ENCODE measurements at places on chromosomes 12 and 14.

GRCh38 chr12:6923003-6923732 is 4.6 kb upstream of the ATN1 start:
- DNase-seq, result no peak

DNA sequence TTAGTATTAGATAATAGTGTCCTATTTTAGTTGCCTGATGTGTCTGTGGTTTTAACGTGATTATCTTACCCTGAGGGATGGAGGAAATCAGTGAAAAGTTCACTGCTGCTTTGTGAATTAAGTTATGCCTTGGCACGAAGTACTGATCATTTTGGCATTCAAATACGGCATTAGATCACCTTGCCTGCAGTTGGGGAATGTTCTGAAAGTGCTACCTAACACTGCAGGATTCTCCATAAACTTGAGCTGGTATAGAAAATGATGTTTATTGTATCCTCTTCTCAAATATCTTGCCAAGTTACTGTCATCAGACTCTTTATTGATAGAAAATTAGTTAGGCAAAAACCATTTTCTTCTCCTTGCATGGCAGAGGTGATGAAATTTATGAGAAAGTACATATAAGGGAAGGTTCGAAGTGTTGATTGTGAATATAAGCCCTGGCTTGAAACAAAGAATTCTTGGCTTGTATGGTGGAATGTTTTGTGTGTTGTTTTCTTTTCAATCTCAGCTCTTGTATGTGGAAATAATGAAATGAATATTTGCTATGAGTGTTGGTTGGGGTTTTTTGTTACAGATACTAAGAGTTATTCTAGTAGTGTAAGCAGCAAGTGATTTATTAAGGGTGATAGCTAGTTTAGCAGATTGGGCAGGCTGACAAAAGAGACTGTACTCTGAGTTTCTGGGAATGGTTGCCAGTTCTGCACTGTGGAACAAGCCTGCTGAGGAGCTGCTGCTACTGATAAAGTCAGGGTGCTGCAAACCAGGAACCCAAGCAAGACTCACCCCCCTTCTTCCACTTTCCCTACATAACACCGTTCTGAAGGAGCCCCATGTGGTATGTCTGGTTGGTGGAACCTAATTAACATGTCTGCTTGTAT is 448.3 kb downstream of the PCNX1 start:
- peak; percentile 1 for DNase-seq

DNA sequence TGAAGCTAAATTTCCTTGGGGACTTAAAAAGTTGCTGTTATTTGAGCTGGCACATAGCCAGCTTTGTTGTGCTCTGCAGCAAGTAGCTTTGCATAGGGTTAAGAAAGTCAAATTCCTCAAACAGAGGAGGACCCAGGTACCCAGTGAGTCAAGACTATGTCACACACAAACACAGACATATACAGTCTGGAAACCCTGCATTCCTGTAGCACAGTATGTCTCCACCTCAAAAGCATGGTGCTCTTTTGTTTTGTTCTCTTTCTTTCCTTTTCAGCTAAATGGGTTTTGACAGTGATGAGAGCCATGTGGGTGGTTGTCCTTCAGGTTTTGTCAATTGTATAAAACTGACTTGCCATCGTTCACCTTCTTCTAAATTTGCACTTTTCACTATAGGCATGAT is 179.6 kb upstream of the DIO2 start:
- DNase-seq, result no peak

- no peak for DNase-seq
Measured at GRCh38 chr12:113469224-113469948, 2.3 kb downstream of the LHX5 start.

DNA sequence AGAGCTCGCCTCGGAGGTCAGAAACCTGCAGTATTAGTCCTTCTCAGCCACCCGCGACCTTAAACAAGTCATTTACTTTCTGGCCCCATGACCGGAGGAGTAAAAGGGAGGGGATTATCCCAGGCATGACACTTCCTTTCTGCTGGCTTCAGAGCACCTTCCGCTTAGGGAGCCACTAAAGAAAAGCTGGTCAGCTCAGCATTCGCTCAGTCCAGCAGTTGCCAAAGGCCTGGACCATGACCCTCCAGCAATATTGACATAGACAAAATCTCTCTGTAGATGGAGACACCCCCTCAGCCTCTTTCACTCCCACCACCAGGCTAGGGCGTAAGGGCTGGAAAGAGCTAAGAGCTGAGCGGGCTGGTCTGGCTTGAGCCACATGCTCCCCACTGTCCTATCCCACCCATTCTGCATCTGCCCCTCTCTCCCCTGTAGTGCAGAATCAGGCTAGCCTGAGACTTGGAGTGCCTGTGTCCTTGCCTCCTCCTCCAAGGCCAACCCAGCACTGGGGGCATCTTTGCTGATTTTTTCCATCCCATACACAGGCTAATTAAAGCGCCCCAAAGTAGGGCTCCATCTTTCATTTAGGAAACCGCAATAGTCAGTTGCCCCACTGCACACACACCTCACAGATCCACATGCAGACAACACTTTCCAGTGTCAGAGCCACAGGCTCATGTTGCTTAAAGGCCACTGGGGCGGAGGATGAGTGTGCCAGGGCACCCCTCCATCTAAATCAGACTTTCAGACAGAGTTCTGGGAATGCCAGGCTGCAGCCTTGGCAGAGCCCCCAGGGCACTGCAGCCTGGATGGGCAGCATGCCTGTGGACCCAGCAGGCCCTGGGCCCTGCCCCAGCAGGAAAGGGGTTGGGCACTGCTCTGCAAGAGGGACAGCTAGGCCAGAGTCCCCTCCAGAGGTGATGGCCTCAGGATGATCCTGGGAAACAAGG is 4.0 kb upstream of the CPNE6 start:
- no peak for DNase-seq

DNA sequence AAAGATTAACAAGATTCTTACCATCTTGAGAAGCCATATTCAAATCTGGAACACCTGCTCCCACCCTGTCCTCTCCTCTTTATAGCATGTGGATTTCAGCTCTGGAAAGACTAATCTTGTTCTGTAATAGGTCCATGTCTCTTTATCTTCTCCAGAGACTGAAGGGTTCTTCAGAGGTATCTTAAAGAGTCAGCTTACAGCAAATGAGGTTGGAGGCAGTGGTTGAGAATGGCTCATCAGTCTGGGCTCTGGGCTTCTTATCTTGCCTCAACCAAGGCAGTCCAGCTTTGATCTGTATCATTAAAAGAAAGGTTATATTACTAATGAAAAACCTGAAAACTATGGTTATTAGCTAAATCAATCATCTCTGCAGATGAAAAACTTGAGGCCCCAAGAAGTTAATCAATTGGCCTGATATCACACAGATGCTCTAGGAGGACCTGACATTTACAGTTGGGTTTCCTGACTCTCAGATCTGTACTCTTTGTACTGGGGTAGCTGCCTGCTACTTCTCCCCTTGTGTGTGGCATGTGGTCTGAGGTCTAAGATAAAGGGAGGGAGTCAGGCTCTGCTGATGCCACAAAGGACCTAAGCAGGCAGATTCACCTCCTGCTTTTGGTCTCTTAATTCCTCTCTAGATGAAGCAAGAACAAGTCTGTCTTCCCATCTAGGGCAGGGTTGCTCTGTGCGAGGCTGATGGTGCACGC is 1.7 kb upstream of the AKAP6 start:
- DNase-seq, result no peak

GRCh38 chr12:77998236-77998786 is 167.6 kb downstream of the NAV3 start:
- DNase-seq, result no peak

GRCh38 chr12:12511895-12512711 is 50.6 kb downstream of the DUSP16 start:
- DNase-seq, result no peak

DNA sequence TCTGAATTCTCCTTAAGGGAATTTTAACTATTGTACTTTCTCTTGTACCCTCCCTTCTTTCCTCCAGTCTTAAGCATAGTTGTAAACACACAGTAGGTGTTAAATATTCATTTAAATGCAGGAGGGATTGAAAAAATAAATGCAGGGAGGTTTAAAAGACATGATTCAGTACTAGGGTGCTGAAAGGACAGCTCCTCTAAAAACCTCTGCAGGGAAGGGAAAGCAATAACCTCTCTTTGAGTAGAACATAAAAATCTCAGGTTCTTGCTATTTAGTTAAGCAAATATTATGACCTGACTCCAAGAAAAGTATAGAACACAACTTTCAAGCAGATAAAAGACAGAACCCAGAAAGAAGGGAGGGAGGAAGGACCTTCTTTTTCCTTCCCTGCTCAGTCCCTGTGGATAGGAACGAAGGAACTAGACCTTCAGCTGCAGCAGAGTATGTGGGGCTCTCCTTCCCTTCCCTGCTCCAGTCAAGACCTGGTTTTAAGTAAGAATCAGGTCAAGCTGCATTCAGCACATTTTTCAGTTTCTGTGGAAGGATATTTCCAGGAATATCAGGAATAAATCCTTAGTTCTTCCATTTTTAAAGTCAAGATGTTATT is 4.7 kb downstream of the MAP3K9 start:
- no peak for DNase-seq

GRCh38 chr12:106918746-106919145 is 37.0 kb upstream of the TMEM263 start:
- no peak for DNase-seq

Measured in nucleus accumbens (tissue), 56 donors.